ENCODE measurements at places on chromosomes 16 and 17.
A peak's percentile ranks its signal among the peaks of the same experiment; 100 is the strongest.

DNA sequence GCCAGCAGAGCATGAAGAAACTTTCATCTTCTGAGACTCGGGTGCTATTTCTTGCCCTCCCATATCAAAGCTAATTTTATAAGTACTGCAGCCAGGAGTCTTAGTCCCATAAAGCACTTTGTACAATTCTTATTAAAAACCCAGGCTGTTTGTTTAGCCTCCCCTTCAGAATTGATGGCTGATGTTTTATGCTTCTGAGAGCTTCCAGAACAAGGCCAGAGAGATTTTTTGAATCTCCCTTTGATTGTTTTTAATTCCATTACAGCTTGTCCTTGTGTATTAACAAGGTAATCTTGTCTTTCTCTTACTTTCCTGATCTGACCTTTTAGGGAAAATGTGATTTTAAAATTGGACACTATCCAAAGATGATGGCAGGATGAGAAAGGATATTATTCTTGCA, 16.3 kb downstream of the COQ7 start:
- DNase-seq, result no peak

DNA sequence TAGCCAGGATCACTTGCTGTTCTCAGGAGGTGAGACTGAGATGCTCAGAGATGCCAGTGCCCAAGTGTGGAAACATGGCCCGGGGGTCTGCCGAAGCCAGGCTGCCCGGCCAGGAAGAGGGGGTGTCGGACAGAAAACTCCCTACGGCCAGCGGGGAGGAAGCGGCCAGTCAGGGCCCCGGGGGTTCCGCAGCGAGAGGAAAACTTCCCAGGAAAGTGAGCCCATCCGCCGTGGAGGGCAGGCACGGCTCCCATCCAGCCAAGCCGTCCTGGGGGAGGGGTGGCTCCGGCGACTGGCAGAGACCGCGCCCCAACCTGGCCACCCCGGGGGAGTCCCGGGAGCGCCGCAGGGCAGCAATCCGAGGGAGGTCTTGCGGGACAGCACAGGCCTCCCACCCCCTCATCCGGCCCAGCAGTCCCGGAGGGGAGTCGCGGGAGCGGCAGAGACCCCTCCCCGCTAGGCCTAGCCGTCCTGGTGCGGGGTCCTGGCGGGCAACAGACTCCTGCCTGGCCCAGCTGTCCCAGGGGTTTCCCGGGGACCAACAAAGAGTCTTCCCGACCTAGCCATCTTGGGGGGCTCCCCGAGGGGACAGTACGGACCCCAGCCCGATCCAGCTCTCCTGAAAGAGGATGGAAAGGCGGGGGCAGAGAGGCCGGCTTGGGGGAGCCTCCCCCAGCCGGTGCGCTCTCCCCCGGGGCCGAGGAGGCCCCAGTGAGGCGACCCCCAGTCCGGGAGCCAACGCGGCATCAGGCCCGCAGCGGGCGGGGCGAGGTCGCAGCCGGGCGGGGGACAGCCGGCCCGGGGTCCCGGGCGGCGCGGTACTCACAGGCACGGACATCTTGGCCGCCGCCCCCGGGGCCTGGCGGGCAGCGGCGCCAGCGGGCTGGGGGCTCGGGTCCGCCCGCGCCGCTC, 13.8 kb upstream of the BCAR1 start:
- no peak for DNase-seq

GRCh38 chr17:64491034-64491860, 5.6 kb downstream of the POLG2 start:
- no peak for DNase-seq

GRCh38 chr16:46853713-46854443, 22.9 kb upstream of the C16orf87 start:
- peak; percentile 58 for DNase-seq

DNA sequence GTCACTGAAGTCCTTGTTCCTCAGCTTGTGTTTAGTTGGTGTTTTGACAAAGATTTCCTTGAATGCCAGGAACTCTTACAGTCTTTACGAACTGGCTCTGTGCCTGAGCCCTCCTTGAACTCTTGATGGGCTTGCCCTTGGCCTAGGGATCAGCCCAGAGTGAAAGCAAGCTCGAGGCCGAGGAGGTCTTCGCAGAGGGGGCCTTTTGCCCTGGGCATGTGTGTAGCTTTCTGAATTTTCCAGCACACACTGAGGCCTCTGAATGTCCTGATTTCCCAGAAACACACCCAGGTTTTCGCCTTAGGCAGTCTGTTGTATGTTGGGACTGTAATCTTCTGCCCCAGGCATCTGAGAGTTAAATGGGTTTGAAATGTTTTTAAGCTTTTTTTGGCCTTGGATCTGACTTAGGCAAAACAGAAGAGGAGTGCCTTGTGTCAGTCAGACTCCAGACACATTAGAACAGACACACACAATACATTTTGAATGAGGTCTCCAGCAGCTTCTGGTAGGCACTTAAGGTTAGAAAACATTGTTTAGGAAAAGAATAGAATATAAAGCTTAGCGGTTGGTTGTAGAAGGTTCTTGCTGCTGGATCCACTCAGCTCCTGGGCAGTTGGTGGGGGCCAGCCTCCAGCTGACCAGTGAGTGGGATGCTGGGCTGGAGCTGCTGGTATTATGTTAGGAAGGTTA, 17.1 kb downstream of the FOXK2 start:
- peak; percentile 61 for DNase-seq

DNA sequence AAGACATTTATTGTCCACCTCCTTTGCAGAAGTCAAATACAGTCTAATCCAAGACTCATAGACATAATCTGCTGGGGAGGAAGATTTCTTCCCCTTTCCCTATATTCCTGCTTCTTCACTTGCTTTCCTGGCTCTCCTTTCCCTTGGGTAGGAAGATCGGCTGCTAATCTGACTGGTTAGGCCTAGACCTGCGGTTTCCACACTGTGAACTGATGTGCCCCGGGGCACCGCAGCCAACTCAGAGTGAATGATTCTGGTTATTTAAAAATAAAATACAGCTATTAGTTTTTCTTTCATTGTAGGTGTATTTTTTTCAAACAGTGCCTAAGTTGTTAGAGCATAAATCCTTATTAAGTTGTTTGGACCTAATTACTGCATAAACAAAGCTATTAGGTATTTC, 78.9 kb downstream of the DNAH3 start:
- no peak for DNase-seq

DNA sequence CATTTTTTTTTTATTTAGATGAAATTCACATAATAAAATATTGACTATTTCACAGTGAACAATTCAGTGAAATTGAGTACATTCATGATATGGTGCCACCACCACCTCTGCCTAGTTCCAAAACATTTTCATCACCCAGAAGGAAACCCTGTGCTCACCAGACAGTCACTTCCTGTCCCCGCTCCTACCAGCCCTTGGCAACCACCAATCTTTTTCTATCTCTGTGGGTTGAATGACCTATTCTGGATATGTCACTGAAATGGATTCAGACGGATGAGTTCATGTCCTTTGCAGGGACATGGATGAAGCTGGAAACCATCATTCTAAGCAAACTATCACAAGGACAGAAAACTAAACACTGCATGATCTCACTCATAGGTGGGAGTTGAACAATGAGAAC, 40.5 kb downstream of the ATP2C2 start:
- DNase-seq, result no peak

DNA sequence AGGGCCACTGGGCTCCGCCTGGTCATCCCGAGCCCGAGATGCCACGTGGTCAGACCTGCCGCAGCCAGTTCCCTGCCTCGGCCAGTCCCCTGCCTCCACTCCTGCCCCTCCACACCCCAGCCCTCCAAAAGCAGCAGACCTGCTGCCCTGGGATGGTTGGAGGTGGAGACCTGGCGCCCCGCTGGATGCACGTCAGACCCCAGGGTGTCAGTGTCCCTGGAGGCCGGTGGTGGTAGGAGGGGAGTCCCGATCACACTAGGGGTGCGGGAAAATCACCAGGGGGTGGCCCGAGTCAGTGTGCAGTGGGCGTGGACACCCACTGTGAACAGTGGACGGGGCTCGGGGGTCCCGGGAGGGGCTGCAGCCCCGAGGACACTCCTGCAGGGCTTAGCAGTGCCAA, 26.9 kb downstream of the TPSG1 start:
- DNase-seq, result no peak

DNA sequence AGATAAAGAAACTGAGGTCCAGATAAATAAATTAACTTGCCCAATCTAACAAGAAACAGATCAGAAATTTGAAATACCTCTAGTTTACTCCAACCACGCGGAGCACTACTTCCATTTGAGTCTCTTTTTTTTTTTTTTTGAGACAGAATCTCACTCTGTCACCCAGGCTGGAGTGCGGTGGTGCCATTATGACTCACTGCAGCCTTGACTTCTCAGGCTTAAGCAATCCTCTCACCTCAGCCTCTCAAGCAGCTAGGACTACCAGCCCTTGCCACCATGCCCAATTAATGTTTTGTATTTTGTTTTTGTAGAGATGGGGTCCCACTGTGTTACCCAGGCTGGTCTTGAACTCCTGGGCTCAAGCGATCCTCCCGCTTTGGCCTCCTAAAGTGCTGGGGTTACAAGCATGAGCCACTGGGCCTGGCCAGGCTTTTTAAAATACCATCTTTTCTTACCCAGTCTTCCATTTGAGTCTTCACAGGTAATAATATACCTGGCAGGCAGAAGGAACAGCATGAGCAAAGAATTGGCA, 3.3 kb upstream of the NACA2 start:
- no peak for DNase-seq

- DNase-seq, result no peak
These were observed 344.9 kb downstream of the CPPED1 start for GRCh38 chr16:12458591-12459358.

- peak; percentile 89 for DNase-seq
These were observed 743 bp downstream of the WIPI1 start for GRCh38 chr17:68456339-68457167.

DNA sequence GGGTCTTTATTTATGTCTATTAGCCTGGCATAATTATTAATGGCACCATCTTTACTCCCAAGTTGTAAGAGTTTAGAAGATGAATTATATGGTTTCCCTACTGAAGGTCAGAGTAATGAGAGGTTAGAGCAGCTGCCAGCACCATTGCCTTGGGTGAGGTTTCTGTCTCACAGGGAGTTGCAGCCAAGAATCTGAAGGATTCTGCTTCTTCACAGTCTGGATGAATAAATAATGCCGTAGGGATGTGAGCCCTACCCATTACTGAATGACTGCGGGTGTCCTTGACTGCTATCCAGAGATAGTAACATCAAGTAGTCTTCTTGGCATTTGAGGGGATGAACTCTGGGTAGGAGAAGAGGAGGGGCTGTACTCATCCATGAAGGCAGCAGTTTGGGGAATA, 52.8 kb upstream of the SMIM36 start:
- DNase-seq, result no peak

- DNase-seq, result no peak
These were observed 42.1 kb upstream of the BHLHA9 start for GRCh38 chr17:1227917-1228780.

DNA sequence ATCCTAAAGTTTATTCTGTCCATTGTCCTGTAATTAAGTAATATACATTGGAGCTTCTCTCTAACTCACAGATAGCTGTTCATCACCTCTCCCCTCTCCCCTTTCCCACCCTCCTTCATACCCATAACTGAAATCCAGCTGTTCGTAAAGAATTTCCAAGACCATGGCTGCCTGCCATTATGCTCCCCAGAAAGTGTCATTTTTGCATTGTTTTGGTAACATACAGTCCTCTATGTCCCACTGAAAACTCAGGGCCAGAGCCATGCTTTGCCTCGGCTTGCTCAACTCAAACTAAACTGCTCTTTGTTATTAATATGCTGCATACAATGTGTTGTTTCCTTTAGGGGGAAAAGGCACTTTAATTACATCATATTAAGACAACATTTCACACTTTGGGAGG, 132.0 kb downstream of the MRTFB start:
- no peak for DNase-seq

DNA sequence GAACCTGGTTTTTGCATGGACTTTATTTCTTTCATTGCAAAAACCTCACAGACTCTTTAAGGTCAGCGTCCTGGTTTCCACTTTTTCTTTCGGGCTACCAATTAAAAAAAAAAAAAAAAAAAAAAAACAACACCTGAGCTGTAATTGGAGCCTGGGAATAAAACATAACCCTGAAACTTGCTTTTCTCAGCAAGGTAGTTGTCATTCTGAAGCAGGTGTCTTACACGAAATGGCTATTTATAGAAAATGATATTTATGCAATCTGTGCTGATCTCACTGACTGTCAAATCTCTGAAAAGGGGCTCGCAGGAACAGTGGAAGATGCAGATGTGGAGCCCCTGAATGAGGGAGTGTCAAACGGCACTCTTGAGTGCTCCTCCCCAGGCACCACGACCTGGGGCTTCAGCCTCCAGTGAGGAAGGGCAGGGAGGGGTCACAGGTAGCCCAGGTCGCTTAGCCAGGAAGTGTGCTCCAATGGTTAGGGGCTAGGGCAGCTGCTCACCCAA, 10.4 kb upstream of the COTL1 start:
- no peak for DNase-seq

- DNase-seq, result no peak
These were observed 688.2 kb upstream of the KIF2B start for GRCh38 chr17:53134548-53134947.

GRCh38 chr16:85514598-85515318, 98.4 kb upstream of the GSE1 start:
- DNase-seq, result peak; percentile 98

DNA sequence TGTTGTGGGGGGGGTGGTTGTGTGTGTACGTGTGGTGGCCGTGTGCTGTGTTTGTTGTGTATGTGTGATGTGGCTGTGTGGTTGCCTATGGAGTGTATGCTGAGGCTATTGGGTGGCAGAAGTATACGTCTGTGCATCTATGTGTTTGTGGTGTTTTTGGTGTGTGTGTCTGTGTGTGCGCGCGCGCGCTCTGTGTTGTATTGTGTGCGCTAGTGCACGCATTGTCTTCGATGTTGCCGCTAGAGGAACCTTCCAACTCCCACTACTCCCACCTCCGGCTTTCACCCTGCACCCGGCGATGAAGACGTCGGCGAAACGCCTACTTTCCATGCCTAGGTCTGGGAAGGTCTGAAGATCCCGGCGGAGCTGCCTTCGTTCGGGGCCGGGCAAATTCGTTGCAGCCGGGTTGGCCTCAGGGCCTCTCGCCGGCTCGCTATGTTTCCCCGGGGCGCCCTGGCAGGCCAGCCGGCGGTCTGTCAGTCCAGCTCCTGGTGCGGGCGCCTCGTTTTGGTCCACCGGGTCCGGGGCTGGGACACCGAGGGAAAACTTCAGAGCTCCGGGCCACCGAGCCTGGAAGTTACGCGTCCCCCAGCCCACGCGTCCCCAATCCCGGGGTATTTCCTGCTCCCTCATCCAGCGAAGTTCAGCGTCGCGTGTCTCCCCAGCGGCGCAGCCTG, 5.2 kb upstream of the DLX4 start:
- DNase-seq, result no peak
